ENCODE measurements at places on chromosomes 1 and 21.

GRCh38 chr1:16167331-16168143 is 11.7 kb upstream of the EPHA2 start:
- DNase-seq, result no peak

DNA sequence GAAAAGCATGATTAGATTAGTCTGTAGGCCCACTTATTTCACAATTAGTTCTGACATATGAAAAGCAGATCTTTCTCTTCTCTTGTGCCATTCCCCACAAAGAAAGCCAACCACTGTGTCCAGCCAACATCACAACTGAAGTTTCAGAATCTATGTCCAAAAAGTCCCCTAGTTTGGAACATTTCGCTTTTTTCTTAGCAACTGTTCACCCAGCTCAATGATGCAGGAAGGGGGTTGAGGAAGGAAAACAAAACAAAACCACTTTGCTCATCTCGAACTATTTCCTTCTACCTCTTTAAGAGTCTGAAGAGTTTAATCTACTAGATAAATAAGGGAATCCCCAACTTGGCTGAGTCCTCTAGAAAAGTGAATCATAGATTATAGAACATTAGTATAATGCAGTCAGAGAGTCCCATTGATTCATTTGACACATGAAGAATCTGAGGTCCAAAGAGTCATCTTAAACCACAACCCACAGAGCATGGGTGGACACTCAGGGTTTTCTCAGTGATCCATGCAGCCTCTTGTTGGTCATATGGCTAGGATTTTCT is 159.3 kb upstream of the SGIP1 start:
- DNase-seq, result no peak

GRCh38 chr1:233470741-233471499 is 143.0 kb upstream of the KCNK1 start:
- no peak for DNase-seq

GRCh38 chr1:77539519-77540142 is 142.8 kb downstream of the ZZZ3 start:
- DNase-seq, result peak; percentile 77

GRCh38 chr1:56297904-56298303 is 281.5 kb downstream of the PLPP3 start:
- no peak for DNase-seq

GRCh38 chr1:219670426-219671149 is 57.7 kb upstream of the ZC3H11B start:
- DNase-seq, result no peak

DNA sequence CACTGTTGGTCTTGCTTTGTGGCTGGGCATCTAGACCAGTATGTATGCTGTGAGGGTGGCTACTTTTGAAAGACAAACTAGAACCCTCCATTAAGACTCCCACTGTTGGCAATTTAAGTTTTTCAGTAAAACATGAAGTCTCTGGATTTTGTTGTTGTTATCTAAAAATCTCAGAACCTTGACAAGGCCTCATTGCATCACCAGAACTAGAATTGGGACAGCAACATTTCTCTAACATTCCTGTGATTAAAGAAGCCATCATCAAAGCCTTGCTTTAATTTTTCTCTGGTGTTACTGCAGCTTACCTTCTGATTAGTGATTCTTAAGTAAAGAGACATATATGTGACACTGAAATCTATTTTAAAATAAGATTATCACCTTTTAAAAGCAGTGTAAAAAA is 4.5 kb downstream of the TRIM67 start:
- no peak for DNase-seq

- no peak for DNase-seq
Observed at GRCh38 chr1:91546301-91546581, 45.6 kb downstream of the CDC7 start.

- no peak for DNase-seq
Observed at GRCh38 chr1:147625362-147625995, 44.8 kb downstream of the ACP6 start.

GRCh38 chr1:220748936-220749335 is 814 bp downstream of the MTARC2 start:
- no peak for DNase-seq

- DNase-seq, result peak; percentile 14
Observed at GRCh38 chr1:67135354-67135753, 584 bp upstream of the C1orf141 start.

DNA sequence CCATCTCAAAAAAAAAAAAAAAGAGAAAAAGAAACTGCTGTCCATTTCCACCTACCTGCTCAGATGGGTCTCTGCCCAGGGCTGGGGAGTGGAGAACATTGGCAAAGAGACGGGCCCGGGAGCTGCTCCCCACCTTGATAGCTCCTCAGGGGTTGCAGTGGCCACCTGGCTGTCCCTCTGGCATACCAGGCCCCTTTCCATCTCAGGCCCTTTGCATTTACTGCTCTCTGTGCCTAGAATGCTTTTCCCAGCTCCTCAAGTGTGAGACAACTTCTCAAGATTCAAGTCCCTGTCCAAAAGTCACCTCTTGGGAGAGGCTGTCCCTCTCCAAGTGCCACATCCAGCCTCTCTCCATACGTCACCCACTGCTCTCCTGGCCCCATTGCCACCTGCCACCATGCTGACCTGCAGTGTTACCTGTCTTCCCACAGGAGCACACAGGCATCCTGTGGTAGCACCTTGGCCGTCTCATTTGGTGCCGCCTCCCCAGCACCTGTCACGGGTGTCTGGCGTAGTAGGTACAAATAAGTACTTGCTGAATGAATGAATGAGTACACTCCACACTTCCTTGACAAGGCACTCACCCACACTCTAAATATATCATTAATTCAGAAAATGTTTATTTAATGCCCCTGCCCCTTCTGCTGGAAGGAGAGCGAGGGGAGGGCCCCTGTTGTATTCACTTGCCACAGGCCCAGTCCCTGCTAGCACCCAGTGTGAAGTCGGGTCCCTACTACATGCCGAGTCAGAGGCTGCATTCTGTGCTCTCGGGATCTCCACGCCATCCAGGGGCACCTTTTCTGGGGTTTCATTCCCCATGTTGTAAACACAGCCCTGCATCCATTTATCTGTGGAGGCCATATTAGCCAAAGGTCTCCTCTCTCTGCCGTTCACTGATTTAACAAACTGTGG is 48.8 kb downstream of the DISP3 start:
- DNase-seq, result no peak

DNA sequence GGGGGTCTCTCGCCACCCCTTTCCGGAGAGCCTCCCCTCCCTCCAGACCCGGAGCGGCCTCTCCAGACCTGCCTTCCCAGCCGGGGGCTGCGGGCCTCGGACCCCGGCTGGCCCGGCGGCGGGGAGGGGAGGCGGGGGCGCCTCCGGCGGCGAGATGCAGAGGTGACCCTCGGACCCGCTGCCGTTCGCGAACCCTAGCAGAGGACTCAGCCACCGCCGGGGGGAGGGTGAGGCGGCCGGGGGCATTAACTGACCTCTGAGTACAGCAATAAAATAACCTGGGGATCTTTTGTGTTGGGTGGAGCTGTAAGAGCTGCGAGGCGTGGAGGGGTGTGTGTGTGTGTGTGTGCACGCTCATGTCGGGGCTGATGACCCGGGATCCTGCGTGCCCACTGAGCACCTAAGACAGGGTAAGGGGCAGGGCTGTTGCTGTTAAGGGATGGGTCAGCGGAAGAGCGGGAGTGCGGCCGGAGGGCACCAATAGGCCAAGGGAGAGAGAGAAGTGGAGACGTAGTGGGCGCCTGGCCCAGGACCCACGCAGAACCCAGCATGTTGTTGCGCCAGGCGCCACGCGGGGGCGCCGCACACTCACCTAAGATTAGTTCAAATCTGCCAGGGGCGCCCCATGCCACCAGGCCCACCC is 6.3 kb downstream of the HAPLN2 start:
- DNase-seq, result no peak
